ENCODE measurements at places on chromosomes 6 and 20. TPM values are rescaled to one million over a fixed set of nuclear protein-coding genes. Genes with fewer than 3 reads are reported as not detected.

The FBXL4 gene
- total RNA-seq: 13.2 TPM

The LIN28B gene
- not detected for total RNA-seq

The PRDM13 gene
- not detected for total RNA-seq

The CD83 gene
- 6.6 TPM for total RNA-seq

The PPP1R3G gene
- 0.22 TPM for total RNA-seq

The PERP gene
- 3.5 TPM for total RNA-seq
